ENCODE measurements at places on chromosomes 2 and 18.

DNA sequence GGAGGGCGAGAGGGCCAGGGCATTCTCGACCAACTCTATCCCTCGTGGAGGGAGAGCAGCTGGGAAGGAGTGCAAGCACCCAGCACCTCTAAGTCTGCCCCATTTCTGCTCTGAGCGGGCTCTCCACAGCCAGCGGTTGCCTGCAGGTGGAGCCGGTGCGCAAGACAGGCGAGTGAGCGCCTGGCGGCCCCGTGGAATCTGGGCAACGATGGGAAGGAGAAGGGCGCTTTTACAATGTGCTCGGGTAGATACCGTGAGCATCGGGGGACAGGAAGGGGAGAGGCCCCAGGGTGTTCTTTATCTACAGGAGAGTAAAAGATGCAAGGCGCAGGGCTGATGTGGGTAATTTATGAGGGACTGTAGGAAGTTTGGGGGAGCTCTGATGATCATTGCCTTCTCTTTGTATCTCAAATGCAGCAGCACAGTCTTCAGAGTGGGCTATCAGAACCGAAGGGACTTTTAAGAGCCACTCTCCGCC is 867 bp upstream of the TTL start:
- DNase-seq, result peak; percentile 93

DNA sequence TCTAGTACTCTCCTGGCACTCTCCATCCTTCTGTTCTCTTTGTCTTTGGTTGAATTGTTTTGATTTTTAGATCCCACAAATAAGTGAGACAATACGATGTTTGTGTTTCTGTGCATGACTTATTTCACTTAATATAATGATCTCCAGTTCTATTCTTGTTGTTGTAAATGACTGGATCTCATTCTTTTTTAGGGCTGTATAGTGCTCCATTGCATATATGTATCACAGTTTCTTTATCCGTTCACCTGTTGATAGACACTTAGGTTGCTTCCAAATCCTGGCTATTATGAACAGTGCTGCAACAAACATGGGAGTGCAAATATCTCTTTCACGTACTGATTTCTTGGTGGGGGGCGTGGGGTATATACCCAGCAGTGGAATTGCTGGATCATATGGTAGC is 245.0 kb downstream of the ADCYAP1 start:
- DNase-seq, result no peak

DNA sequence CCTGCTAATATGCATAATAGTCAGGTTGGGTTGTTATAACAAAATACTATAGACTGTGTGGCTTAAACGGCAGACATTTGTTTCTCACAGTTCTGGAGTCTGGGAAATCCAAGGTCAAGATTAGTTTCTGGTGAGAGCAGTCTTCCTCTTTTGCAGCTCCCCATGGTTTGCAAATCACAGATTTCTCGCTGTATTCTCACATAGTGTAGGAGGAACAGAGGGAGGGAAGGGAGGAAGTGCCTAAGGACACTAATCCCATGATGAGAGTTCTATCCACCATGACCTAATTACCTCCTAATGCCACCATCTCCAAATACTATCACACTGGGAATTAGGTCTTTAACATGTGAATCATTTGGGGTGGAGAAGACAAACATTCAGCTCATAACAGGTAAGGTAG is 20.1 kb upstream of the PTH2R start:
- no peak for DNase-seq

- DNase-seq, result no peak
These were observed 435.4 kb downstream of the NRXN1 start for GRCh38 chr2:50596515-50596914.

DNA sequence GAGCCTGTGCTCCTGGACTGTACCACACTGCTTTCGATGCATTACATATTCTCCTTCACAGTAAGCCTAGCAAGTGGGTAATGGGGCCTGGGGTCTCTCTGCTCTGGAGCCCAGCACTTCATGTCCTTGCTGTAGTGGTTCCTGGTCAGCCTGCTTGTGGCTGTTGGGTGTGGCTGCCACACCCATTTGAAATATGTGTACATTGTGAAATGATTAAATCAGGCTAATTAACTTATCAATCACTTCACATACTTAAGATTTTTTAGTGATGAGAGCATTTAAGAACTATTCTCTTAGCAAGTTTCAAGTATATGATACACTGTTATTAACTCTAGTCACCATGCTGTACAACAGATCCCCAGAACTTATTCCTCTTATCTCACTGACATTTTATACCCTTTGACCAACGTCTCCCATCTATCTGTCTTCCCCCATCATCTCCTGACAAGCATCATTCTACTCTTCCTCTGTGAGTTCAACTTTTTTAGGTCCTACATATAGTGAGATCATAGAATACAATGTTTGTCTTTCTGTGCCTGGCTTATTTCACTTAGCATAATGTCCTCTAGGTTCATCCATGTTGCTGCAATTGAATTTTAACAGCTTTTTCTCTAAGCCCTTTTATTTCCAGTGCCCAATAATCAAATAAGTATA is 92.1 kb downstream of the LYPD6 start:
- no peak for DNase-seq

DNA sequence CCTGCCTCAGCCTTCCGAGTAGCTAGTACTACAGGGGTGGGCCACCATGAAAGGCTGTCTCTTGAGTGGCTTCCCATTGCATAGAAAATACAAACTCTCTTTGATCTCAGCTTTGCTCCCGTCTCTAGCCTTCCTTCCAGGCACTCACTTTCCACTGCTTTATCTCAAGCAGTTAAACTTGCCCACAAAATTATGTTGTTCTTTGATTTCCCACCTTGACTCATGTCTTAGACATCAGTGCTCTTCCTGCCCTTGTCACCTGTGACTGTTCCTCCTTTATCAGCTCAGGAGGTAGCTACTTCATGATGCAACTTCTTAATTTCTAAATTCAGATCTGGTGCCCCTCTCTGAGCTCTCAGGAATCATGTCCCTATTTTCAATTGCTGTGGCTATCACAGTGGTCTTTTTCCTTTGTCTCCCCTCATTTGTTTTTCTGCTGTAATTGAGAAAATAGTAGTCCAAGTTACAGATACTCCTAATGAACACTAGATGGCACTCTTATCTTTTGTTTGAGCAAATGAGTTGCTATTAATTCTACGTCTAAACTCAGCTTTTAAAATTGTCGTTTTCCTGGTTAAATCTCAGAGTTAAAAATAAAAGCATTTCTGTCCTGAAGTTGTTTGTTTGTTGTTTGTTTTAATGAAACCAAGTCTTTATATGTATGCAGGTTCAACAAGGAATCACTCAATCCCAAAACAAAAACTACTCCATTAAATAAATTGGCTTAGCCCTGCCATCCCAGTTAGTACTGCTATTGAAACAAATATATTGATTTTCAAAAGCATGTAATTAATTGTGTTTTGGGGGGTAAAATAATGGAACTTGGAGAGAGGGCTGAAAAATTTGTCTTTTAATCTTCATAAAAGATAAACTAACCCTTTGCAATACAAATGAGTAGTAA is 46.9 kb upstream of the GREB1L start:
- peak; percentile 78 for DNase-seq

- no peak for DNase-seq
These were observed 35.6 kb downstream of the GLI2 start for GRCh38 chr2:120771111-120771780.

DNA sequence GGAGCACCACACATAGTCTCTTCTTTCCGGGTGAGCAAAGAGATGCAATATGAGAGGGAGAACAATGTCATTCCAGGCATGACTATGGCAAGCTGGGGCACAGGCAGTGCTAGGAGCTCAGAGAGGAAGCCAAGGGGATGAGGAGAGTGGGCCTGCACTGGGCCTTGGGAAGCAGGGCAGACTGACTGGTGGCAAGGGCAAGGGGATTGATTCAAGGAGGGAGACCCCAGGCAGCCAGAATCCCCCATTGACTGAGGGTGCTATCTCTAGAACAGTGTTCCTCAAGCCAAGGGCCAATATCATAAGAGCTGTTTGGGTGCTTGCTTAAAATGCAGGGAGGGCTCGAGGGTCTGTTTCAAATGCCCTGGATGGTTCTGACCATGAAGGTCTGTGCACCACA is 36.1 kb downstream of the MARCO start:
- DNase-seq, result no peak

- DNase-seq, result no peak
These were observed 9.1 kb upstream of the TEX51 start for GRCh38 chr2:126889496-126890135.

GRCh38 chr2:215880970-215881369 is 132.4 kb downstream of the MREG start:
- peak; percentile 52 for DNase-seq

GRCh38 chr2:66984864-66985263 is 412.3 kb upstream of the ETAA1 start:
- no peak for DNase-seq

DNA sequence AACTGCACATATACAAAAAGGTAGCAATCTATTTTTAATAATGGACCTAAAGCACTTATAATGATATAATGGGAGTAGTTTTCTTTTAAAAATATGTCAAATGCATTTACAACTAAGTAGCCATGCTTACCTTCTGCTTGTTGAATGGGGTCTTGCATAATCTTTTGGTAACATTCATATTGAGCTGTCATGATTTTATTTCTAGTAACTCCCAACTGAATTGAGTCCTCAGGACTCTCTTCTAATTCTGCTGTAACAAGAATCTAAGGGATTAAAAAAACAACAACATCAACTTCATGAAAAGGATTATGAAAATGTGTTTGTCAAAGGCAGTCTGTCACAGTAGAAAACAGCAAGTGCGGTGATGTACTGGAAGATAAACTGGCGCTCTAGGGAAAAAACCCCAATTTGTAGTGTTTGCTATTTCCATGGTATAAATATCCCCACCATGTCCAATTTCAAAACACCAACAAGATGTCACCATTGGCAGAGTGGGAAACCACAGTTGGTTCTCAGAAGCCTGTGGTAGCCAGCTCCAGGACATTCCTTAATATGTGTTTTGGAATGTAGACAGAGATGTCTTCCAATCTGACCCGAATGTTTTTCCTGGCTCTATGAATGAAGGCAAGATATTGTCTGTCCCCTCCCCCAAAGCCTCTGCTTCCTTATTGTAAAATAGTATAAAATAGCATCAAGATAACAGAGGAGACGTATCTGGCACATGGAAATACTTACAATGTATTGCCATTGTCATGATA is 64.8 kb downstream of the CALCRL start:
- no peak for DNase-seq

DNA sequence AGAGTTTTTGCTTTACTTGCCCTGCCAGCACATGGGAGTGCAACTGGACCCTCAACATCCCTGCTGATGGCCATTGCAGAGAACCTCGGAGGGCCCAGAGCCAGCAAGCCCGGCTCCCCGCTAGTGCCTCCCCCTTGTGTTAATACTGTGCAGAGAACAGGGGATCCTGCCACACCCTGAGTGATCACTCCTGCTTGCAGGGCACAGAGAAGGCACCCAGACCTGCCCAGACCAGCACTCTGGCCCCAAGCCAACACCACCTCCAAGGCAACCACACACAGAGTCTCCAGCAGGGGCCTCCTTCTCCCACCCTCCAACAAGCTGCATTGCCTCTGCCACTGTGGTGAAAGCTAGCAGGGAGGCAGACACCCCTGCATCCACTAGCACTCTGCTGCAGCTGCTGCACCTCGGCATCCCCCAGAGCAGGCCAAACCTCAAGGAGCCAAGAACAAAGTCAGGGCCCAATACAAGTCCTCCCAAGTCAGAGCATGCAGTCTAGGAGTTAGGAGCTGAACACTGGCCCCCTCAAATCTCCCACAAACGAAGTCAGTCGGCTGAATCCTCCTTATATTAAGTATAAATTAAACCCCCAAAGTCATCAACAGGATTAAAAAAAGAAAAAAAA is 157.7 kb downstream of the CCDC178 start:
- no peak for DNase-seq

GRCh38 chr2:175955136-175955535 is 46.9 kb downstream of the LNPK start:
- DNase-seq, result no peak

GRCh38 chr2:192471982-192472381 is 277.2 kb upstream of the TMEFF2 start:
- DNase-seq, result no peak

DNA sequence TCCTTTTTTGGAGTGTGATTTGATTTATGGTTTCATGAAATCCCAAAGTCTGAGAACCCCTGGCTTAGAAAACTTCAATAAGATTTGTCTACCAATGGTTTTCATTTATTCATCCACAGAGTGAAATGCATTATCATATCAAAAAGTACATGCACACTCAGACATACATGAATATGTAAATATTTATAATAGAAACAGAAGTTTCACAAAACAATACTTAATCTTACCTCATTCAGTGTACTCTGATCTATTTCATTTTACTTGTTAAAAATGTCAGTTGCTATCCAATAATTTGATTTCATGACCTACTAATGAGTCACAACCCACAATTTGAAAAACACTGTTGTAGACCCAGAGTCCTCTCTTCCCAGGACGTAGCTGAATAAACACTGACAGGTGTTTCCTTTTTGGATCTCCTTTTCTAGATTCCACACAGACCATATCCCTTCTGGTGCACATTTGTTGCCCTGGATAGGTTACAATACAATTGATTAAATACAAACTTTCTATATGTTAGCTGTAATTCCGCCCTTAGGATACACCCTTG is 10.4 kb upstream of the CAVIN2 start:
- no peak for DNase-seq

- DNase-seq, result no peak
These were observed 25.2 kb upstream of the FAM117B start for GRCh38 chr2:202609381-202610145.

DNA sequence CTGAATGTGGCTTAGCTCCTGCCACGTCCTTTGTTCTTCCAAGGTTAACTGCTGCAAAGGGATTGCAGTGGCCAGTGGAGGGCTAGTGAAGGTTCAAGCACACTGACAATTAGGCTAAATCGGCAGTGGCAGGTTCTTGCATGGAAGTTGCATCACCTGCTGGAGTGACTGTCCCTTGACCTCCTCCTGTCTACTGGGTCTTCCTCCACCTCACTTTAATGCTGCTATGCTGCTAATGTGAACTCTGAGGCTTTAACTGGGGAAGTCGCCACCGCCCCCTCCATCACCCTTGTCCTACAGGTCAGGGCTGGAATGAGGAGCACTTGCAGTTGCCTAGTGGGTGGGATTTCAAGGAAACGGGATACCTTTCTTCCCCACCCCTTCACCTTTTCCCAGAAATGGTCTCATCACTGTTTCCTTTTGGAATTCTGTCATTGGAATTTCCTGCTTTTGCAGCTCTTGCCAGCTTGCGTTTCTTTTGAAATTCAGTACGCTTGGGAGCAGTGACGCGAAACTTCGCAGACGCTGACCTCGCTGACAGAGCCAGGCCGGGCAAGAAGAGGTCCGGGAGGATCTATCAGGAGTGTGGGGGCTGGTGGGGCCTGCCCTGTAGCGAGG is 150.3 kb downstream of the SH3RF3 start:
- DNase-seq, result no peak

- DNase-seq, result no peak
These were observed 172.8 kb upstream of the SPRED2 start for GRCh38 chr2:65605058-65605742.

All from Karpas-422 (cell line).